ENCODE measurements at places on chromosomes 5 and 9.

GRCh38 chr9:28747351-28747985 lies 1174.2 kb upstream of the C9orf72 start:
- no peak for DNase-seq

- no peak for DNase-seq
These were observed 181.3 kb downstream of the ESM1 start for GRCh38 chr5:54804086-54804485.

DNA sequence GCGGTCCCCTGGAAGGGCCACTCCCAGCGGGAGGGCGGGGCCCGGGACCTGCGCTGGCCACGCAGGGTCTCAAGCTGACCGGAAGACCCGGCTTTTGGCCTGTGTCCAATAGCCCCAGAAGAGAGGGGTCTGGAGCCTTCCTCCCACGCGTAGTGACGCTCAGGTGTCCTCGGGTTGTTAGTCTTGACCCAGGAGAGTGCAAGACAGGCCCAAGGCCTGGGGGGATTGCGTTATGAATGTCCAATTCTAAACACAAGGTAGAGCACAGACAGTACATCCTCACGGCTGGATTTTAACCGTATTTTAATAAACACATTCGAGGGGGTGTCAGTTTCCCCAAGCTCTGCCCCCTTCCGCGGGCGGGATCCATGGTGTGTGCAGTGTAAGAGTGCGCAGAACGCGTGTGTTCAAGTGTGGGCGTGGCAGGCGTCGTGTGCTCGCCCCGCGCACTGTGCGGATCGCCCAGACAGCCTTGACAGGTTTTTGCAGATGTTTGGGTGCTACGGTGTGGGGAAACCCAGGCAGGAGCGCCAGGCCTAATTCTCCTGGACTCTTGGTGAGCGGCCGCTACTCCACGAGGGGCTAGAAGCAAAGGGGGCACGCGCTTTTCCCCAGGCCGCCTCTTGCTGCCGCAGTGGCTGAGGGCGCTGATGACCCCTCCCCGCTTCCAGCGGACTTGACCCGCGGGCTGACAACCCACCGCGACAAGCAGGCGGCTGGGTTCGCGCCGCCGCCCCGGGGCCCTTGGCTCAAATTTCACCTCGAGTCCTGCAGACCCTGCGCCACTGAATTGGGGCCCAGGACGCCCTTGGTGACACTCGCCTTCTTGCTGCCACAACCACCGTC lies 6.1 kb upstream of the DMRT3 start:
- no peak for DNase-seq

GRCh38 chr9:128034821-128035652 lies 32.1 kb downstream of the NAIF1 start:
- no peak for DNase-seq

DNA sequence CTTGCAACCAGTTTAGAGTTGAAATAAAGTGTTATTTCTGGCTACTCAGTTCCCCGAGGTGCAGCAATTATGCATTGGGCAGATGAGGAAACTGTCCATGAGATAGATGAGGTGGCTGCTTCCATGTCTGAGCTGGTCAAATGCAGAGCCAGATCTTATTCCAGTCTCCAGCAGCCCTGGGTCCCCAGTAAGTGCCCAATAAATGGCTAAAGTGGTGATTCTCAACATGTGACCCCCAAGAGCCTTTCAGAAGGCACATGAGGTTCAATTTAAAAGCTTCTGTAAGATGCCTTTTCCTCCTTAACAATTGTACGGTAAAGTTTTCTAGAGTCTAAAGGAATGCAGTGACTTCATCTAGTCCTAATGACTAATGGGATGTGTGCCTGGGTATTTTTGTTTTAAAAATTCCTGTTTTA lies 17.5 kb downstream of the ATOX1 start:
- no peak for DNase-seq

GRCh38 chr5:97101189-97101910 lies 41.1 kb downstream of the LIX1 start:
- no peak for DNase-seq

GRCh38 chr9:136602193-136602885 lies 56.5 kb upstream of the NOTCH1 start:
- DNase-seq, result no peak

DNA sequence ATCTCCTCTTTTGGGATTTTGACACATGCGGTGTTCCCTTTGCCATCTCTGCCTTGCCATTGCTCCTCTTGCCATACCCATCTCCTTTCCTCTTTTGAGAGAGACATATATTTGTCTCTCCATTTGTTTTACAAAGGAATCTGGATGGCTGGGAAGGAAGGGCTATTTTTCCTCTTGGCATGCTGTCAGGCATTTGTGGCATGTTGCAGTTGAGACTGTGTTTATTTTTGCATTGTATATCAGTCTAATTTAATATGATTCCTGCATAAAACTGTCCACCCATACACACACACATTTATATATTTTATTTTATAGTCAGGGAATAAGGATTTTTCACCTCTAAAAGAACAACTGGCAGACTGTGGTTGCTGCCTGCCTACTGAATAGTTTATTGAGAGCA lies 1105.8 kb upstream of the SEMA6A start:
- DNase-seq, result no peak

DNA sequence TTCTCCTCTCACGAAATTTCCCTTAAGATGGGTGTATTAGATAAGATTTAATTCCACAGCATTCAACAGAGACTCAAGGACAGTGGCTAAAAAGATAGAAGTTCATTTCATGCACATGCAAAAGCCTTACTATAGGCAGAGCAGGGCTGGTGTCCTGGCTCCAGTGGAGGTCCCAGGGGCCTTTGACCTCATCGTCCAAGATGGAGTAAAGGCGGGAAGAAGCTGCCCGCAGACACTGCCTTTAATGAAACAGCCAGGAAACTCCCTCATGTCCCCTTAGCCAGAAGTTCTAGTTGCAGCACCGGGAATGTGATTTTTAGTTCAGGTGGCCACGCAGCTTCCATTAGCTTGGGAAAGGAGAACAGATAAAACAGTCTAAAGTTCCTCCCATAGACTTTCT lies 190.3 kb downstream of the TLE4 start:
- no peak for DNase-seq

- DNase-seq, result peak; percentile 39
These were observed 31.7 kb upstream of the PRXL2C start for GRCh38 chr9:96686638-96687335.

GRCh38 chr5:92939428-92939827 lies 641.6 kb downstream of the NR2F1-AS1 start:
- no peak for DNase-seq

Measured in stimulated activated CD8-positive, alpha-beta memory T cell treated with anti-CD3 and anti-CD28 coated beads, Interleukin-15, amount 100 ng/mL, for 24 hours (primary cell).